Dermis microvascular lymphatic vessel endothelial cell (primary cell): ENCODE measurements at places on chromosomes 1 and 21. TPM values are rescaled to one million over a fixed set of nuclear protein-coding genes. Genes with fewer than 3 reads are reported as not detected.

The SPRR2E gene
- total RNA-seq: not detected in 2 replicates

The IGSF3 gene
- total RNA-seq: 28.4 and 53.7 TPM in 2 replicates

The NEK2 gene
- 6.7 and 18.5 TPM in 2 replicates for total RNA-seq

The OR2T35 gene
- not detected in 2 replicates for total RNA-seq

The FNBP1L gene
- total RNA-seq: 37.0 and 39.2 TPM in 2 replicates

The TGFB2 gene
- 13.4 and 32.7 TPM in 2 replicates for total RNA-seq

The ACTA1 gene
- total RNA-seq: under 0.01 TPM in 1 of 2 replicates, not detected in the other

The MAGOH gene
- total RNA-seq: 37.8 and 38.1 TPM in 2 replicates

The CCDC24 gene
- 1.3 and 1.4 TPM in 2 replicates for total RNA-seq

The MRPL39 gene
- total RNA-seq: 19.6 and 29.1 TPM in 2 replicates

The MAB21L3 gene
- not detected in 2 replicates for total RNA-seq

The ACOT11 gene
- total RNA-seq: 3.2 and 3.3 TPM in 2 replicates

The TADA1 gene
- total RNA-seq: 8.3 and 10.1 TPM in 2 replicates

The DPT gene
- not detected in 2 replicates for total RNA-seq

The MMEL1 gene
- 2.8 and 3.6 TPM in 2 replicates for total RNA-seq
